Activated T-helper 1 cell treated with anti-CD3 and anti-CD28 coated beads, Interleukin-2, amount 50 U/mL, for 16 hours (primary cell): ENCODE measurements at places on chromosomes 11 and 22.

DNA sequence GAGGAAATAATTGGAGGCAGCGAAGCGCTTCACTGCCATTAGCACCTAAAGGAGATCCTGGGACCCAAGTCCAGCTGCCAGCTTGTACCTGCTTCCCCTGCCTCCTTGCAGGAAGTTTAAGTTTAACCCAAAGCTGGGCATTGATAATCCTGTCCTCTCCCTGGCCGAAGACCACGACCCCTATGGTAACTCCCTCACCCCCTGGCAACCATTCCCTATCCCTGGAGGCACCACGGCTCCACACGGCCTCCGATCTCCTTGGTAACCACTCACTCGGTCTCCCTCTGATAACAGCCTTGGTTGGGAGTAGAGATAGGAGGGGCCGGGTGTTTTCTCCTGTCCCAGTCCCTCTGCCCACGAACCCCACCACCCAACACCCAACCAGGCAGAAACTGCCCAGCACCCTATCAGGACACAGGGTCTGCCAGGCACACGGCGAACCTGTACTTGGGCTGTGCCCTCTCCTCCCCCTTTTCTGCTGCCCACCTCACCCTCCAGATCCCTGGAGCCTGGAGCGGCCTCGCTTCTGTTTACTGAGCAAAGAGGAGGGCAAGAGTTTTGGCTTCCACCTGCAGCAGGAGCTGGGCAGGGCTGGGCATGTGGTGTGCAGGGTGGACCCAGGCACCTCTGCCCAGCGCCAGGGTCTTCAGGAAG, 833 bp downstream of the NHERF4 start:
- DNase-seq, result no peak

- peak; percentile 75 for DNase-seq
These were observed 10.7 kb upstream of the DSCAML1 start for GRCh38 chr11:117807482-117808327.

DNA sequence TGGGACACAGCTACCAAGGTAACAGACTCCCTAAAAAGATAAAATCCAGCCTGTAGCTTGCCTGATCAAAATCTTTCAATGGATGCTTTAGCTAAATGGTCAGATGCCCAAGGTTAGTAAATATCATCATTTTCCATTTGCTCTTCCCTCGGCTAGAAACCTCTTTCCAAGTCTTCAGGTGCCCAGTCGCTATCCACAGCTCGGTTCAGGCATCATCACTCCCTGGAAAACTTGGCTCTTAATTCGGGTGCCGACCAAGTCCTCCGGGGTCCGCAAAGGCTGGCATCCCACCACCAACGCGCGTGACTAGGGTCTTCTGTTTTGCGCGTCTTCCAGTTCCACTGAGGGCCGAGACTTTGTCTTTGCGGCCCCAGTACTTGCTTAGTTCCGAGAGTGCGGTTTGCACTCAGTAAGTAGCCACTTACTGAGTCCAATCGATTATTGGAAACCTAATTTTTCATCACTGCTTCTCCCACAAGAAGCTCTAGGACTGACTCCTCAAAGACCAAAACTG, 44.3 kb downstream of the OR4D9 start:
- no peak for DNase-seq

DNA sequence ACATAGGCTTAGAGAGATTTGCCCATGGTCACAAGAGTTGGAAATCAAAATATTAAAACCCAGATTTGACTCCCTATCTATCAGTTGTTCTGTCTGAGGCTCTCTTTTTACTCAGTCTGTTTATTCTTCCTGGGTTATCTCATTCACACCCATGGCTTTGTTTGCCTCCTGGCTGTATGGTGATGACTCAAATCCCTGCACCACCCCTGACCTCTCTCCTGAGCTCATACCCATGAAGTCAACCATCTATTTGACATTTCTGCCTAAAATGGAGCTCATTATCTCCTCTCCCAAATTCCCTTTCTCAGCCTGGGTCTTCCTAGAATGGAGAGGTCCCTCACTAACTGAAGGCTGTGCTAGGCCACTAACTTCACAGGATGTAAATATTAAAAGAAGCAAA, 27.8 kb upstream of the CCDC134 start:
- no peak for DNase-seq

GRCh38 chr11:27902981-27903624, 202.8 kb upstream of the BDNF start:
- DNase-seq, result no peak

- no peak for DNase-seq
These were observed 2.6 kb downstream of the ACER3 start for GRCh38 chr11:76863196-76863777.

- DNase-seq, result peak; percentile 99
These were observed 271 bp downstream of the FKBP2 start for GRCh38 chr11:64241241-64241490.

GRCh38 chr11:2186669-2187279, 15.2 kb upstream of the TH start:
- DNase-seq, result no peak

DNA sequence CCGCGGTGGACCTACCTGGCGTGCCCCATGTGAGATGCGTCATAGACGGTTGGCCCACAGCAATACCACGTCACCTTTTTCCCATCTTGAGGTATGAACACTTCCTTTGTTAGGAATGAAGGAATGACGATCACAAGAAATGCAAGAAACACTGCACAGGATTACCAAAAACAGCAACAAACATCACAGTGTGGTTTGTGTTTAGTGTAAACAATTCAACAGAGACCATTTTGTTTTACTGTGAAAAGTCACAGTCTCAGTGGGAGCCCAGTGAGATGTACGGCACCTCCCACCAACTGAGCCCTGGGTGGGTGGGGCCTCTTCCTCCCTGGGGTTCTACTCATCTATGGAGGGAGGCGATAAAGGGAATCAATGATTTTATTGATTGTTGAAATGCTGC, 16.3 kb downstream of the CARS1 start:
- no peak for DNase-seq

GRCh38 chr11:117907276-117908108, 21.7 kb downstream of the TMPRSS13 start:
- peak; percentile 30 for DNase-seq

GRCh38 chr11:73553266-73553665, 44.6 kb downstream of the FAM168A start:
- no peak for DNase-seq

- no peak for DNase-seq
These were observed 351 bp upstream of the AKIP1 start for GRCh38 chr11:8910649-8911026.

DNA sequence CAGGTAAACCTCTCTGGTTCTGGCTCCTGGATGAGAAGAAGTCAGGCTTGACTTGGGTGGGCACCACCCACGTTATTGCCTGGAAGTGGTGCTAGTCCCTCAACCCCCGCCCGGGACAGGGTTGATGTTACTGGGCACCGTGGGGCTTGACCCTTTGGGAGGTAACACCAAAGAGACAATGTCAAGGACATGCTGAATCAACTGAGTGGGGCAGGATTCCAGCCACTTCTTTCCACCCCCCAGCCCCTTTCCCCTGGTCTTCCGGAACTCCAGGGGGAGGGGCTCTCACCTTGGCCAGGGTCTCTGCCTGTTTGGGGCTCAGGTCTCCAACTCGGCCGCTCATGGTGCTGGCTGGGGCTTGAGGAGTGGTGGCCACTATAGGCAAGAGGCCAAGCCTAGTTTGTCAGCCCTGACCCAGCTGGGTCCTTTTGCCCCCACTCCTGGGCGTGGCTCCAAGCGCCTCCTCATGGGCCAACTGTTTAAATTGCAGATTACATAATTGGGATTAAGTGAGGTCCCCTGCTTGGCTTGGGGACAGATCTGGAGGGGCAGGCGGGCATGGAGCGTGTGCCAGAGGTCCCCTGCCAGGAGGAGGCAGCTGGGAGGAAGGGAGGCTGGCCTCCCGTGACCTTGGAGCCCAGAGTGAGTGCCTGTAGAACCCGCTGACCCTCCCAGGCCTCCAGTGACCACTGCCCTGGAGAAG, at the start of gene SEC14L3:
TSS of gene SEC14L3 (minus strand) at position 402 of the 703 bp plus-strand sequence. CDS start at position 343, 59 bp downstream.
- no peak for DNase-seq

- DNase-seq, result no peak
These were observed 115.1 kb downstream of the DBX1 start for GRCh38 chr11:20045098-20045688.
